ENCODE measurements at places on chromosomes 5 and 9.

DNA sequence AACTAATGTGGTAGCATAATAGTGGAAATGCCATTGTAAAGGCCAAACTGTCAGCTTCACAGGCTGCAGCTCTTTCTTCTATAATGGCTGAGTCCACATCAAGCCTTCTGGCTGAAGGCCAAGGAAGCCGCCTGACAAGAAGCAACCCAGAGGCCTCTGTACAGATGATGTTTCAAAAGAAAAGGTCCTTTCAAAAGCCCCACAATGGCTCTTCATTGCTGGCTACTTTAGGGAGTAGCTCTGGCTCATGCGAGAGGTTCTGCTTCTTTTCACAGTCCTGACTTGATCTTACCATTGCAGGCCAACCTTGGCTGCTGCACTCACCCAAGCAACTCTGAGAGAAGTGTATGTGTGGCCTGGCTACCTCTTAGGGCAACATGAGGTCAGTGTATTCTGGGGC is 54.5 kb upstream of the EQTN start:
- DNase-seq = no peak

GRCh38 chr9:131723632-131724031 is 16.2 kb downstream of the RAPGEF1 start:
- DNase-seq = no peak

GRCh38 chr9:88722753-88723152 is 187.8 kb downstream of the NXNL2 start:
- no peak for DNase-seq

DNA sequence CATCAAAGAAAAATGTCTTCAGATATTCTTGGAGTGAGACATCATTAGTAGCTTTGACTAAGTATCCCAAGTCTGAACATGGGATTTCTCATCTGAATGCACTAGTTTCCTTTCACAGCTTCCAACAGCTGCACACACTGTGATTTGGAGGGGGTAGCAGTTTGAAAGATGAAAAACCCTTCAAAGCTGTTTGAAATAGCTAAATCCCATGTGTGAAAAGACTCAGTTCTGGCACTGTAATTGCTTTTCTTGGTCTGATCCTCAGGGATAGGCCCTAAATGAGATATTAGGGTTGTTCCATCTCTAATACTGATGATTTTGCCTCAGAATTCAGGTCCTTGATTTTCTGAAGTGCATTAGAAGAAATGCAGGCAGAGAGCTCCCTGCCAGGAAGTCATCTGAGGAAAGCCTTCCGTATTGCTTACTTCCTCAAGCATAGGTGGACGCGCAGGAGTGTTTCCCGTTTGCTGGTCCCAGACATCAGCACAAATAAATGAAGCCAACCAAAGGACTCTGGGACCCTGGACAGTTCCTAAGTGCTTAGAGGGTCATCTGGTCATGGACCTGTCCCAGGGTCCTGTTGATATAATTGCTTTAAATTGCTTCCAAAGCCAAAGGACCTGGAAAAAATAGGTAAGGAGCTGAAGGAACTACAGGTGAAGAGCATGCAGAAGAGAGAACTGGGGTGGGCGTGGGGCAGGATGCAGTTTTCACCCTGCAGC is 25.6 kb upstream of the FRMPD1 start:
- no peak for DNase-seq

GRCh38 chr9:115764645-115765044 is 388.9 kb upstream of the PAPPA start:
- DNase-seq = no peak

DNA sequence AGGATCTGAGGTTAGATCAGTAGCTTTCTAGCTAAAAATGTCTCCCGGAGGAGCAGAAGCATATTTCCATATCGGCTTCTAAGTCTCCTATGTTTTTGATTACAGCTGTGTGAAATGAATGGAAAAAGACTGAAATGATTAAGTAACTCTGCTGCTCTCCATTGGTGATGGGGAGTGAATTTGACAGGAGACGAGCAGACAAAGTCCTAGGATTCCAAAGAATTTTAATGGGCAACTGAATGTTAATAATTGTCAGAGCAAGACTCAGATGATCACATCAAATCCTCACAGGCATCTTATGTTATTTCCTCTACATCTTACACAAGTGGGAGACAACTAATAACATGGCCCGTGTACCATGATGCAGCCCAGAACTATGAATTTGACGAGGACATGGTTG is 66.8 kb downstream of the LIX1 start:
- DNase-seq = no peak

GRCh38 chr5:133688391-133688790 is 76.0 kb upstream of the FSTL4 start:
- DNase-seq = no peak

DNA sequence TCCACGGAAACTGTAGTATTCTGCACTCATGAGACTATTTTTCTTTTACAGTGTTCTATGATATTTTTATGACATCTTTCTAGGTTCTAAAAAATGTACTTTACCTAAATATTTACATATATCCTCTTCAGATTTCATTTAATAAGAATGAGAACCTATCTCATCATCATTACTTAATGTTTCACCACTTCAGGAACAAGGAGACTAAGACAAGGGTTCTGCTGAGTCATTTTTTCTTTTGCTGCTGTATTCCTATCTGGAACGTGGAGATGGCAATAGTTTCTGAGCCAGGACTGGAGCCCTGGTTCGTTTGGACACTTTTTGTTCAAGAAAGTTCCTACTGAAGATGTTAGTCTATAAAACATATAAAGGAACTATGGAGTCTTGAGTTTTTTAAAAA is 258.2 kb upstream of the MAP3K1 start:
- no peak for DNase-seq

DNA sequence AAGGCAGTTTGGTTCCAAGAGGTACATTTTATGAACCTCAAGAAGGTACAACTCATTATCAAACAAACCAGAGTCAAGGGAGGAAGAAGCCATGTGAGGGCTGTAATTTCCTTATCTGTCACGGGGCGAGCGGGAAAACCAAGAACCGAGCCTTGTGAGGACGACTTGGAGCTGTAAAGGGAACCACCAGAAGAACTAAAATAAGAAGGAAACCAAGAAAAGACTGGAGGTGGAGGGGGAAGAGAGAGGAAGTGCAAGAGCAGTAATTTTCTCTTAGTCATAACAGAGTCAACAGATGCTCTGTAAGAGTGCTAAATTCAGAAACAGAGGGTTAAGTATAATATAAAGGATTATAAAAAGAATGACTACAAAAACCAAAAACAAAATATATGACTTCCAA is 127.1 kb downstream of the DIRAS2 start:
- no peak for DNase-seq

GRCh38 chr5:100780376-100780870 is 122.7 kb downstream of the ST8SIA4 start:
- DNase-seq = no peak

DNA sequence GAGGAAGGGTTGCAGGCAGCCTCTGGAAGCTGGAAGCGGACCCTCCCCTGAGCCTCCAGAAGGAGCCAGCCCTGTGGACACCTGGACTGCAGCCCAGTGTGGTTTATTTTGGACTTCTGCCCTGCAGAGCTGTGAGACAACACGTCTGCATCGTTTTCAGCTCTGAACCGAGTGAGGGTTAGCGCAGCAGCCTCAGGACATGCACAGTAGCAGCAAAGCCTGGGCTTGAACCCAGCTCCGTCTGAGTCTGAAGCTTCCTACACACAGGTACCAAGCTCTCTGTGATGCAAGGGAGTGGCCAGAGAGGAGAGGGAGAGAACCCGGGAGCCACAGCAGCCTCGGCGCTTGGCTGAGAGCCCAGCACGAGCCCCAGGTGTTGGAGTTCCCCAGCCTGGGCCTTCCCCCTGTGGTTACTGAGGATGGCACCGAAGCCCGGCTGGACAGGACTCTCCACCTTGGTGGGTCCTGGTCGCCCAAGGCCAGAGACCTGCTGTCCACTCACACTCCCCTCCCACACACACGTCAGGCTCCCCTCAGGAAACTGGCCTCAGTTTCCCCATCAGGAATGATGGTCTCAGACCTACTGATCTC is 128.2 kb downstream of the OLFM1 start:
- DNase-seq = no peak

GRCh38 chr5:82635561-82636288 is 357.6 kb upstream of the RPS23 start:
- DNase-seq = no peak

GRCh38 chr5:33049842-33050241 is 338.7 kb downstream of the NPR3 start:
- DNase-seq = no peak
